T-helper 9 cell (primary cell): ENCODE measurements at places on chromosomes 3 and 15.

DNA sequence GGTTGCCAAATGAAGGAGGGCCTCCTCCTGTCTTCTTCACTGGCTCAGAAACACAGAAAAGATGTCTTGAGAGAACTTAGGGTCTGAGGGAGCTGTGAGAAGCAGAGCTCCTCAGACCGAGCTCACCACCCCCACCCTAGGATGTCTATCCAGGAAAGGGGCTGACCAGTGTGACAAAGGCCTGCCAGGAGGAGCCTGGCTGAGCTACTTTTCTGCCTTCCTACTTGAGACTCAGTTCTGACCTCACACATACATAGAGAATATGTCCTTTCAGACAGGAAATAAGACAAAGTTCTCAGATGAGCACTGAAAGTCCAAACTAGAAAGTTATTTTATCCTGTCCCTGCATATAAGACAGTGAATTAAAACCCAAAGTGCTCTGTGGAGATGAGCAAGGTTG is 54.5 kb downstream of the KIF9 start:
- DNase-seq = no peak

GRCh38 chr3:197372047-197372661 is 73.7 kb upstream of the DLG1 start:
- no peak for DNase-seq

- DNase-seq = no peak
These were observed 768 bp downstream of the AAGAB start for GRCh38 chr15:67253549-67254237.

DNA sequence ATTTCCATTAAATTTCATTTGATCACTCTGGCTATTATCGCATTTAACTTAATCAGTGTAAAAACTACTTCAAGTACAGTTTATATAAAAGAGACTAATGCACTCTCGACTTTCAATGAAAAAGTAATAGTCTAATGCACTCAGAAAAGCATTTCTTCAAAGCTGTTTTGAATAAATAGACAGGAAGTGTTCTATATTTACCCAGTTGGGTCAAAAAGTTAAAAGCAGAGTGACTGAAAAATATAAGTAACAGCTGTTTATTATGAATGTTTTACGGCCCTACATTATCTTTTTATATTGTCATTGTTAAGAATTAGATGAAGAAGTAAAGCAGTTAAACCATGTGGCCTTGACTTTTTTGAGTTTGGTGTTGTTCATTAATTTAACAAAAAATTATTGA is 391.8 kb downstream of the ZPLD1 start:
- DNase-seq = no peak

GRCh38 chr15:95957861-95958260 is 372.6 kb upstream of the NR2F2 start:
- no peak for DNase-seq

- no peak for DNase-seq
These were observed 154.6 kb downstream of the B3GALNT1 start for GRCh38 chr3:160950542-160950941.

GRCh38 chr15:60844511-60845174 is 365.7 kb upstream of the ICE2 start:
- peak; percentile 67 for DNase-seq

- no peak for DNase-seq
These were observed 259.9 kb downstream of the IL20RB start for GRCh38 chr3:137217733-137218132.

GRCh38 chr3:183253528-183254486 is 754 bp downstream of the B3GNT5 start:
- DNase-seq = no peak

DNA sequence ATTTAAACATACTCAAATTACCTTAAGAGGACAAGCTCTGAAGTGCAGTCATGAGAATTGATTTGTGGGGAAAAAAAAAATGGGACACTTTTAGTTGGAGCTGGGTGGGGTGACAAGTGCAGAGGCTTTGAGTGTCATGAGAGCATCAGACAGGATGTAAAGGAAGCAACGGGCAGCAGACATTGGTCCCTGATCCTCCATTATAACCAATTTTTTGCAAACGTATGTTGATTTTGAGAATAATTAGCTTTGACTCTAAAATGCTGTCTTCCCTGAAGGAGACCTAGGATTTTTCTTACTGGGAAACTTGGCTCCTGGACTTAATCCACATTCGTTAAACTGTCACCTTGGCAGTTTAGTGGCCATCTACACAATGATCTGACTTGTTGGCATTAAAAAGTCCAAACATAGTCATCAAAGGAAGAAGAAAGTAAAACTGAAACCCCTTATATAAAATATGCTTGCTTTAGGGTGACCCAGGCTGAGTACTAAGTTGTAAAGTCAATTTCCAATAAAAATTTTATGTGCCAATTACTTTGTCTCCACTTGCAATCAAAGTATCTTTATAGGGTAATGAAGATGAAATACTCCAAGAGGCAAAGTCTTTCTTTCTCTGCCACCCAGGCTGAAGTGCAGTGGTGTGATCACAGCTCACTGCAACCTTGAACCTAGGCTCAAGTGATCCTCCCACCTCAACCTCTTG is 45.6 kb downstream of the BCL2L10 start:
- no peak for DNase-seq

GRCh38 chr3:162338514-162338913 is 841.9 kb downstream of the OTOL1 start:
- no peak for DNase-seq

GRCh38 chr3:127680798-127681221 is 8.1 kb downstream of the ABTB1 start:
- no peak for DNase-seq

DNA sequence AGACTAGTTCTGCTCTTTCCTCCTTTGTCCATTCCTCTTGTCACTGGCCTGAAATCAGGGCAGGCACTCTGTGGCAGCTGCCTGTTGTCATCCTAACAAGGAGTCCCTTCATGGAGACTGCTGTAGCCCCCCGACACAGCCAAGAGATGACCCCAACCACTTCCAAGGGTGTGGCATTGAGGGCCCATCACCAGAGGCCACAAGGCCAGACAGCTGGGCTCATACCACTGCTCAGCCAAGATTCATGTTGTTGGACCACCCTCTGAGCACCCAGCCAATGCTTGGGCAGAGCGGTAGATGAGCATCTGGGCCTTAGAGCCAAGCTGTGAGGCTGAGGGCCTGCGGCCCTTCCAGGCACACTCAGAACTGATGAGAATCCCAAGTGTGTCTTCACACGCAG is 85.4 kb downstream of the EPHB1 start:
- no peak for DNase-seq

DNA sequence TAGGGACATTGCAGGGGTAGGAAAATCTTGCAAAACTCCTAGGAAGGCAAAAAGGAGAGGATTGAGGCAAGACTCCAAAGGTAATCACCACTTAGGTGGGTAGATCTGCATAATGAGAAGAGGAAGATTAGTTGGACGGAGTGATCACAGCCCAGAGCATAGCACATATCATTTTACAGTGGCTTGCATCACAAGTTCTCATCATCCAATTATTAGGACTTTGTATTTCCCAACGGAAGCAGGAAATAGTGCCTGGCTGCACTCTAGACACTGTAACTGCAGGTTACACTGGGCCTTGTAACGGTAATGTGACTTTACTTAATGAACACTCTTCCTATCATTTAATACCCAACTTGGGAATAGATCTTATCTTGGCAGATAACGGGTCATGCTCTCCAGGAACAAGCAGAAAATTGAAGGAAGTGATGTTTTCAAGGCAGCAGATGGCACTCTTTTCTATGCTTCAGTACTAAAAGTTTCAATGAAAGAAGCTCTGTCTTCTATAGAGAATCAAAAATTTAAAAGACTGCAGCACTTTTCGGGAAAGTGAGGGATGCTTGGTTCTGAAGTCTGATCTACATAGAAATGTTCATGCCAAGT is 101.9 kb upstream of the KCNMB2 start:
- DNase-seq = no peak

DNA sequence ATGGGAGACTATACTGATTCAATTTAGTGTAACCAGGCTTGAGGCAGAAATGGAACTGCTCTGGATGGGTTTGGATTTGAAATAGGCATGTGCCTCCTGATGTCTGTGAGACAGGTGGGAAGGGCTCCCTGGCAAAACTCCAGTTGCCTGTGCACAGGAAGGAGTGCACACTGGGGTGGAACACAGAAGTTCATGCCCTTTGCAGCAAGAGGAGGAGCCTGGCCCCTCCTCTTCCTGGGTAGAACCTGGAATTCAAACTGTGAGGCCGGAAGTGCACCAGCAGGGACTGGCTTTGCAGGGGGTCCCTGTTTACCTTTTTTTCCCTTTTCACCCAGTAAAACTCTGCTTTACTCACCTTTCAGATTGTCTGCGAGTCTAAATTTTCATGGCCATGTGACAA is 99.9 kb downstream of the GMPS start:
- no peak for DNase-seq

GRCh38 chr3:136624894-136625815 is 127.0 kb downstream of the STAG1 start:
- no peak for DNase-seq

DNA sequence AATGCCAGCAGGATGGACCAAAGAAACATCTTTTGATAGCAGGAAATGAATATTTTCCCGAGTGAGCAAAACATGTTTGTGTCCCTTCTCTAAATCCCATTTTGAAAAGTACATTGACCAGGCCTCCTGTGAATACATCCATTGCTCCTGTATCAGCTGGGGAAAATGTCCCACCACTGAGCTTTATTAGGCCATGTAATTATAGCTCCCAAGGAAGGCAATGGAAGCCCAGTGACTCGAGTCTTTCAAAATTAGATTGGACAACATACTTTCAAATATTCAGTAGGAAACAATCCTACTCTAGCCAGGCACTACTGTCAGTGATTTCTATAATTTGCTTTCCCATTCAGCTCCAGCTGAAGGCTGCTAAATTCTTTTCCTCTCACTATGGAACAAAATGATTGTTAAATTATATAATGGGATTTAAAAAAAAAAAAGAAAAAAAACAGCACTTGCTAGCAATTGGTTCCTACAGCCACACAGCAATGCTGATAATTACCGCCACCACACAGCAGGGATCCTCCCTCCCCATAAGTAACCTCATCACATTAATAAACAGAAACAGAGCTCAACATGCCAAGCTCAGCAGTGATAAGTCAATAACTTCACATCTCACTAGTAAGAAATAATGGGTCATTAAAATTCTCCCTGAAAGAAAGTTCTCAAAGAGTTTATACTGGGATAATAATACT is 172.4 kb upstream of the SLC2A2 start:
- DNase-seq = no peak

- no peak for DNase-seq
These were observed 1.1 kb downstream of the SYNPR start for GRCh38 chr3:63279005-63279841.

GRCh38 chr3:99474776-99475175 is 163.6 kb upstream of the COL8A1 start:
- no peak for DNase-seq

- no peak for DNase-seq
These were observed 28.1 kb downstream of the SPINK8 start for GRCh38 chr3:48305396-48305795.

- DNase-seq = no peak
These were observed 62.6 kb downstream of the DUT start for GRCh38 chr15:48393645-48394506.

GRCh38 chr3:49591615-49592014 is 37.3 kb downstream of the BSN start:
- no peak for DNase-seq

DNA sequence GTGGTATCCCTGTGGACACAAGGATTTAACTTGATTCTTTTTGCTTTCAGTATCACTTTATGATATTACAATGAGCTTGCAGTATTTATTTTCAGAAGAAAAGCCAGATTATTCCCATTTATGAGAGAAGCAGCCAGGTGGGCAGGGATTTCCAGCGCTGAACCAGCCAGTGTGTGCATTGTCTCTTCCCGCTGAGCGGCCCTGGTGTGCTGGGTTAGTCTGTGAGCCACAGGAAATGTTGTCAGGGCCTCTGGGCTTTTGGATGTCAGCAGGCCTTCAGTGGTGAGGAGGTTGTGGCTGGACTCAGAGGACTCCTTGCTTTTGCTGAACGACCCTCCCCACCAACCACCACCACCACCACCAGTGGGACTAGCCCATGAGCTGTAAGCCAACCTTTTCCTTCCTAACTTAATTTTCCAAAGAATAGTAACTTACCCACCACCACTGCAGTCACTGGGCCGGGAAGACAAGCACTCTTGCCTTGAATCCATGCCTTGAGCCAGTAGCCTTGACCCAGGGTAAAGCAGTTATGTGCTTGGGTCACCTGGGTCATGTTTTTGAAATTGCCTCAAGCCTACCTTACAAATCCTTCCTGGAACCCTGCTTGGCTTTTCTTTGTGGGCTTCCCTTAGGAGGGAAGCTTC is 33.1 kb downstream of the FLNB start:
- no peak for DNase-seq

DNA sequence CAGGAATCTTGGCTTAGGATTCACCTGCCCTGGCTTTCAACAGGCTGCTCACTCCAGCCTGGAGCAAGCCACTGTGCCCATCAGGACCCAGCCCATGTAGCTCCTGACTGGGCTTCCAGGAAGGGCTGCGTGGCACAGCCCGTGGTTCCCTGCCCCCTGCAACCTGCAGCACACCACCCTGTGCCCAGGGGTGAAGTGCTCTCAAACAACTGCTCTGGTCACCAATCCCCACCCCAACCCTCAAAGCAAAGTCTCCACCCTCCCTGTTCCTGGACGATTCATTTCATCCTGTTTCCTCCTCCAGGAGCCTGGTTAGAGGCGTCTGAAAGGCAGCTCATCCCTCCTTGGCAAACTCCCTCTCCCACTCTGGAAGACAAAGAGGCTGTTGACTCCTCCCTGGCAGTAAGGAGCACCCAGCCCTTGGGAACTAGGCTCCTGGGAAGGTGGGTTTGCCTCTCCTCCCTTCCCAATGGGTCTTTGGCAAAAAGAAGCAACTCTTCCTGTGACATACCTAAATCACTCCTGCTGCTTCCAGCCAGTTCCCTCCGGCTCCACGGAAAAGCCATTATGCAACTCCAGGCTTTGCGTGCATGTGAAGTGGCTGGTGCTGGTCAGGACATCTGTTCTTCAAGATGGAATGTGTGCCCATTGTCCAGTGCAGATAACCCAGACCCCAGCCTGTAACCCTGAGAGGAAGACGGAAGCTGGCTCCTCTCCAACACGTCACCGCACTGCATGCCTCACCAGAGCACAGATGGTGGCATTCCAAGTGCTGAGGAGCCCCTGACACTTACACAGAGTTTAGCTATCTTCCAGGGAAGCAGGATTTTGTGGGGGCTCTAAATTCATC is 29.1 kb upstream of the VIPR1 start:
- DNase-seq = no peak

DNA sequence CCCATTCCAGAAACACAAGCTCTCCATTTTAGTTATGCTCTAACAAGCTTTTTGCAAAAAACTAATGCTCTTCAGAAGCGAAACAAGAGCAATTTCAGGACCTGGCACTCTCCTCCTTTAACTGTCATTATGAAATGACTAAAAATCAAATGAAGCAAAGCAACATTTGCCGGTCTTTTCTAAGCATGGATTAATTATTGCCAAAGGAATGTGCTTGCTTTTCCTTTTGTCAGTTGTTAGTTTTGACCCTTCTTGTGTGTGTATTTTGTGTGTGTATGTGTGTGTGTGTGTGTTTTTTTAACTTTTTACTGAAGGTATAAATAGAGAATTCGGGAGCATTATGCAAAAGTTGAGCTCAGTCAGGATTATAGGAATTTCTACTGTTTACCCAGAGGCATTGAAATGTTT is 509.1 kb downstream of the TUSC7 start:
- no peak for DNase-seq
